Kidney capillary endothelial cell (primary cell): ENCODE measurements at places on chromosomes 6 and 20.
A peak's percentile ranks its signal among the peaks of the same experiment; 100 is the strongest.

DNA sequence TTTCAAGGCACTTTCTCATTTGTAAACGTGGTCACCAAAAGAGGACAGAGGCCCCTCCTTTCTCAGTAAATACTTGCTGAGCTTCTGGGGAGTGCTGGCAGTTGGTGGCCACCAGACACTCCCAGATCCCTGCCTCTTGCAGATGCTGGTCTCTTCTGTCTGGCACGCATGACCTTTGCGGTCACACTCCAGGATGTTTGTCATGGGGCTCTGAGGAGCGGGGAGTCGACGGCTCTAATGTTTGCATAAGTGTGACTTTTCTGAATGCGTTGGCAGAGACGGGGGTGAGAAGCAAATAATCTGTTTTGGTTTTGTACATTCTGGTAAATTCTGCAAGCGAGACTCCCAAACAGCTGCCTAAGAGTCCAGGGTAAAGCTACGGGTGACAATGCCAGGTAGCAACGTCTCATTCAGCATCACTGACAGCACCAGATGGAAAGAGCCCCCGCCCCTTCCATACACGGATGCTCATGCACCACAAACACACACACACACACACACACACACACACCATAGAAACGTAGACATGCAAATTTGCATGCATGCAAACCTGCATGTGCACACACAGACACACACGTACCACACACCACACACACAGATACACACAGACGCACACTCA is 101.1 kb downstream of the YTHDF1 start:
- no peak for DNase-seq

DNA sequence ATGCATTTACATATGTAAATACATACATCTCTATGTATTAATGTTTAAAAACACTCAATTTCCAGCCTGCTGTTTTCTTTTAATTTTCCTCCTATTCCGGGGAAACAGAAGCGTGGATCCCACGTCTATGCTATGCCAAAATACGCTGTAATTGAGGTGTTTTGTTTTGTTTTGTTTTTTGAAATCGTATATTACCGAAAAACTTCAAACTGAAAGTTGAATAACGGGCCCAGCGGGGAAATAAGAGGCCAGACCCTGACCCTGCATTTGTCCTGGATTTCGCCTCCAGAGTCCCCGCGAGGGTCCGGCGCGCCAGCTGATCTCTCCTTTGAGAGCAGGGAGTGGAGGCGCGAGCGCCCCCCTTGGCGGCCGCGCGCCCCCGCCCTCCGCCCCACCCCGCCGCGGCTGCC is 355 bp upstream of the BMP2 start:
- DNase-seq = peak; percentile 15

DNA sequence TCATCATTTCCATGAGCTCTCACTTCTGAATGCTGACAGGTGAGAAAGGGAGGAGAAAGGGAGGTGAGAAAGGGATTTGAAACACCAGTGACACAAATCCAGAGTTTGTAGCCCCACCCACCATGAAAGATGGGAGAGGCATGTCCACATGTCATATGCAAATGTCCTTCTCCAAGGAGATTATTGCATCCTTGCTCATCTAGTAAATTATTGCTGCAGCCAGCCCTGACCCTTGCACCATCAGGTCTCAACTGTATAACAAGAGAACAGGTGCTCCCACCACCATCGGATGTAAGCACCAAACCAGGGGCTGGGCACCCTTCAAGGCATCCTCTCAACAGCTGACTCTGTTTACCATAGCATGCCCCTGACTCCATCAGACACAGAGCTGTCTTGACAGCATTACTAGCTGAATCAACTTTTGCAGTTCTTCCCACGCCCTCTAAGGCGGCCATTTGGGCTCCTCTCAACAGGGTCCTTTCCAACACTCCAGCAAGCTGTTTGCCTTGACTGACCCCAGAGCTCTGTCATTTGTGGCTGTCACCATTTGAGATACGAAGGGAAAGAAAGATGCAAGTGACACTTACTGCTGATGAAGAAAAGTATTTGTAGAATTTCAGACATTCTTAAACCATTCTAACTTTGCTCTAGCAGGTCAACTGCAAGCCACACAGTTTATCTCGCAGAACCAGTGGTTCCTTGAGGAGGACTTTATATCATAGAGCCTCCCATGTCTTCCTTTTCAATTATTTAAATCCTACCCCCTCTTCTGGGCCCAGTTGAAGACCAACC is 14.2 kb downstream of the GFOD1 start:
- no peak for DNase-seq

- no peak for DNase-seq
Measured at GRCh38 chr6:68975064-68975463, 340.0 kb downstream of the ADGRB3 start.

DNA sequence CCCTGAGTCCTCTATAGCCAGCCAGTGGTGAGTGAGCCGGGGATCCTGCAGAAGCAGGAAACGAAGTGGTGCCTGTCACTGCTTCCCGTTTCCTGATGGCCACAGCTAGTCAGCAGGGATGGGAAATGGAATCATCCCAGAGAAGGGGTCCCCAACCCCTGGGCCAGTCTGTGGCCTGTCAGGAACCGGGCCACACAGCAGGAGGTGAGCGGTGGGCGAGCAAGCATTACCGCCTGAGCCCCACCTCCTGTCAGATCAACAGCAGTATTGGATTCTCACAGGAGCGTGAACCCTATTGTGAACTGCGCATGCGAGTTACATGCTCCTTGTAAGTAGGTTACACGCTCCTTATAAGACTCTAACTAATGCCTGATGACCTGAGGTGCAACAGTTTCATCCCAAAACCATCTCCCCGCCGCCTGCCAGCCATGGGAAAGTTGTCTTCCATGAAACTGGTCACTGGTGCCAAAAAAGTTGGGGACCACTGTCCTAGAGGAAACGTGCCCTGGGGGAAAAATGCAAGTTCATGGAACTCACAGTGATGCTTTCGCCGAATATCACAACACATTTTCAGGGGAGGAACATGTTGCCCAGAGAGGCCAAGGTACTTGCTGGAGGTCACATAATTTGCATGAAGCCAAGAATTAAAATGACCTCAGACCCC is 113.8 kb downstream of the JPH2 start:
- DNase-seq = peak; percentile 80

GRCh38 chr20:33788351-33789049 is 22.6 kb upstream of the CHMP4B start:
- DNase-seq = no peak

DNA sequence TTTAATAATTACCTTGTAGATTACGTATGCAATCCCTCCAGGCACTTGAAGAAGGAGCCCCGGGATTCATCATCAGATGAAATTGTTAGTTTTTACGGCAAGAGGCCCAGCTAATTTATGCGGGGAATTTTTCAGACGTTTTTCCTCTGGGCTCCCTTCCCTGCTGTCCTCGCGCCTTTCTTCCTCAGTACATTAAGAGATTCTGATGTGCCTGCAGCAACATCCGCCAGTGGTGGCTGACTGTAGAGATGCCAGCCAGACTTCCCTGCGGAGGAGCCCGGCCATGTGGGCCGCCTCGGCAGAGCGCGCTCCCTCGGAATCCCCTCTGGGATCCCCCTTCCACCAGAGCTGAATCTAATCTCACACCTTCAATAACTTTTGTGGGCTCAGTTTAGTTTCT is 46.4 kb upstream of the POU3F2 start:
- no peak for DNase-seq

DNA sequence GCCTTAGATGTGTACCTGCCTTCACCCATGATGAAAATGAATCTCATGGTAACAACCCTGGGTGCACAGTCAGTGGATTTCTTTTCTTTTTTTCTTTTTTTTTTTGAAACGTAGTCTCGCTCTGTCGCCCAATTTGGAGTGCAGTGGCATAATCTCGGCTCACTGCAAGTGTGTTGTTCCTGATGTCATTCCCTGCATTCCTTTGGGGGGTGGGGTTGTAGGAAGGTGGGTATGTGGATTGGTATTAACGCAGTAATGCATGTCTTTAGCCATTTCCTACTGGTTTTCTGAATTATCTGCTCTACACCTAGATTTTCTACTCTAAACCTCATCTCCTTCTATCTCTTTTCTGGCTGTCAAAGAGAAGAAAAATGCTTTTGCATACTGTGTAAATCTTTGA is 146.6 kb downstream of the RNF144B start:
- no peak for DNase-seq

DNA sequence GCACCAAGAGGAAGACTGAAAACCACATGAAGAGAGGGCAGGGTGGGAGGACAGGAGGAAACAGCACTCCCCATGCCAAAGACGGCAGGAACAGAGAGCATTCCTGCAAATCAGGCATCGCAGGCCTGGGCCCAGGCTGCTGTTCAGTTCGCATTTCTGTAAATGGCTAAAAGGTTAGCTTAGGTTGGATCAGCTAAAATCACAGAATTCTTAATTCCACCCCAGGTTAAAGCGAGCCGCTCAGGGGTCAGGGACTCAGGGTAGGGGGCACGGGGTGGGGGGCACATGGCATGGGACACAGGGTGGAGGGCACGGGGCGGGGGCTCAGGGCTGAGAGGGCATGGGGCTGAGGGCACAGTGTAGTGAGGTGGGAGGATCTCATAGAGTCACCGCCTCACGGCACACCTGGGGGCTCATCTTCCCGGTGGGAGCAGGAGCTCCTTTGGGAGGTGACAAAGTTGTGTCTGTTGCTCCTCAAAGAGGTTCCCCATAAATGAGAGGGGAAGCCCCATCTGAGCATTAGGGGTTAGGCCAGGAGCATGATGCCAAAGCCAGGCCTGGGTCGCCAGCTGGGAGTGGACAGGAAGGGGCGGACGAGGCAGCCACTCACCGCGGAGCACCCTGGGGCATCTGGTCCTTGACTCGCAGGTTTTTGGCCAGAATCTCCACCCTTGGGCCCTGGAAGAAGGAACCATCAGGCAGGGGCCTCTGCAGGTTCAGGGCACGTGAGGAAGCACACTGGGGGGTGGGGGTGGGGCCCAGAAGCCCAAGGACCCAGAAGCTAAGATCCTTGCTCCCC is 200.7 kb downstream of the PREX1 start:
- DNase-seq = no peak

DNA sequence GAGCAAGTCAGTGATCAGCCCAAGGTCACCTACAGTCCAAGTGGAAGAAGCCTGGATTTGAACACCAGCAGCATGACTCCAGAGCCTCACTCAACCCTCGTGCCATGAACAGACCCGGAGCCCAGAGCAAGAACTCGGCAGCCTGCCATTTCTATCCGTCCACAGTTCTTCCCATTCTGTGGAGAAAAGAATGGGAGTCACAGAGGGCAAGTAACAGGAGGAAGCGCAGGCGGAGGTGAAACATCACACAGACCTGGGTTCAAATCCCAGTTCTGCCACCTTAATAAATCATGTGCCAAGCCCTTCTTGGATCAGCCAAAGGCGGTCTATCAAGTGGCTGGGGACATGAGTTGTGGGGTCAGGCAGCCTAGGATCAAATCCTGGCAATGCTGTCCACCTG is 4.3 kb downstream of the PREX1 start:
- DNase-seq = no peak
